ENCODE measurements at places on chromosomes 7 and 10. TPM values are rescaled to one million over a fixed set of nuclear protein-coding genes. Genes with fewer than 3 reads are reported as not detected.

FZD1 gene
- total RNA-seq = 9.2 TPM

CPXM2 gene
- 99.2 TPM for total RNA-seq

CALD1 gene
- 313 TPM for total RNA-seq

EPO gene
- total RNA-seq = not detected

ANKRD7 gene
- 0.26 TPM for total RNA-seq

LYZL1 gene
- not detected for total RNA-seq

PRLHR gene
- not detected for total RNA-seq

KLF6 gene
- total RNA-seq = 67.9 TPM

GRID2IP gene
- total RNA-seq = not detected

TECTB gene
- total RNA-seq = not detected

MORN4 gene
- total RNA-seq = 10.4 TPM

C10orf67 gene
- total RNA-seq = not detected

FAM237B gene
- total RNA-seq = not detected

CDK14 gene
- total RNA-seq = 35.1 TPM
